ENCODE measurements at places on chromosomes 16 and 17.

DNA sequence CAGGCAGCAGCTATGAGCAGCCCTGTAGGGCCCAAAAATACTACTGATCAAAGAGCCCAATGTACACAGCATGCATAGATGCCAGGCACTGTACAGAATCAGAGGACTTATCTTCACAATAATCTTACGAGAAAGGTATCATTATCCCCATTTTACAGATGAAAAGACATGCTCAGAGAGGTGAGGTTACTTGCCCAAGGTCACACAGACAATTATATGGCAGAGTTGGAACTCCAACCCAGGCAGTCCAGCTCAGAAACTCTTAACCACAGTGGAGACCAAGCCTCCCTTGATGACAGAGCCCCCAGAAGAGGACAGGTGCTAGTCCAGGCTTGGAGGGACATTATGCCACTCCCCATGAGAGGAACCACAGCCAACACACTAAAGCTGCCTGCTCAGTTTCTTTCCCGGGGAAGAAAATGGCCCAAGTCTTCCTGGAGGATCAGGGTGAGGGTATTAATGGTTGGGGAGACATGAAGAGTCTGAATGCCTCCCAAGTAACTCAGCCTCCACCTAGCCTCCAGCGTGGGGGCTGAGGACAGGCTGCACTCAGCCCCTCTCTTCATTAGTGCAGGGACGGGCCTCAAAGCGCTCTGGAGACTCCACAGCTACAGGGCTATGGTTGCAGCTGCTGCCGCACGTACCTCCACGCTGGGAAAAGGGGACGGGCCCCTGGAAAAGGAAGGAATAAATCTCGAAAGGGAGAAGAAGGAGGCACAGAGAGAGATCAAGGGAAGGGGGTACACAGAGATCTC, 826 bp downstream of the UNC119 start:
- H3K27ac ChIP-seq, result peak overlapping the region; percentile 36
- peaks cover 44% of the 10 kb centered on the region for H3K4me1 ChIP-seq
- H3K4me3 ChIP-seq, result peak overlapping the region; percentile 54
- H3K27me3 ChIP-seq, result no peaks in the 10 kb centered on the region

GRCh38 chr17:4146641-4147040, 3.6 kb downstream of the CYB5D2 start:
- no peaks in the 10 kb centered on the region for H3K27me3 ChIP-seq
- H3K36me3 ChIP-seq, result no peaks in the 10 kb centered on the region
- DNase-seq, result no peak

GRCh38 chr17:27518545-27519521, 62.6 kb downstream of the KSR1 start:
- no peaks in the 10 kb centered on the region for H3K4me1 ChIP-seq
- H3K36me3 ChIP-seq, result no peaks in the 10 kb centered on the region
- no peak for DNase-seq
- no peak overlapping the region for H3K4me3 ChIP-seq

DNA sequence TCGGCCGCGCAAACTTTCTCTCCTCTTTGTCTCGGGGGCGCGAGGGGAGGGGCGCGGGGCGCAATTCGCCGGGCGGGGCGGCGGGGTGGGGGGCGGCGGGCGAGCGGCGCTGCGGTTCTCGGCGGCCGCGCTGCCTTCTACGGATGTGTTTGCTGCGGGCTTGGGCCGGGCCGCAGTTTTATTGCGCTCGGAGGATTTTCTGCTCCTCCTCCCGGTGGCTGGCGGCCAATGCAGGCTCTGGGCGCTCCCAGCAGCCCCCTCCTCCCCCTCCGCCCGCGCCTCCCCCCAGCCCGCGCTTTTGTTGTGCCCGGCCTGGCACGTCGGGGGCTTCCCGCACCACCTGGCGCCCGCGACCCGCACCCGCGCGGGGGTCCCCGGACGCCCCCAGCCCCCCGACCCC, at the start of gene TIMP2:
Gene TIMP2, minus strand, starts transcription at position 154 of the 400 bp plus-strand sequence. CDS start 299 bp downstream, outside the sequence.
- peak; percentile 44 for DNase-seq
- H3K4me3 ChIP-seq, result peak within 1 kb of the TSS; percentile 50
- H3K27ac ChIP-seq, result no peak within 1 kb of the TSS
- peaks cover 9% of the 10 kb centered on the region for H3K4me1 ChIP-seq
- peaks cover 7% of the 10 kb centered on the region for H3K27me3 ChIP-seq

GRCh38 chr17:75505152-75505409, 10.3 kb downstream of the CASKIN2 start:
- H3K27me3 ChIP-seq, result no peaks in the 10 kb centered on the region
- no peaks in the 10 kb centered on the region for H3K36me3 ChIP-seq
- H3K27ac ChIP-seq, result no peak overlapping the region

GRCh38 chr17:792277-792676, 10.1 kb downstream of the MRM3 start:
- H3K27ac ChIP-seq, result no peak overlapping the region
- no peak overlapping the region for H3K4me3 ChIP-seq
- DNase-seq, result no peak
- H3K27me3 ChIP-seq, result no peaks in the 10 kb centered on the region

DNA sequence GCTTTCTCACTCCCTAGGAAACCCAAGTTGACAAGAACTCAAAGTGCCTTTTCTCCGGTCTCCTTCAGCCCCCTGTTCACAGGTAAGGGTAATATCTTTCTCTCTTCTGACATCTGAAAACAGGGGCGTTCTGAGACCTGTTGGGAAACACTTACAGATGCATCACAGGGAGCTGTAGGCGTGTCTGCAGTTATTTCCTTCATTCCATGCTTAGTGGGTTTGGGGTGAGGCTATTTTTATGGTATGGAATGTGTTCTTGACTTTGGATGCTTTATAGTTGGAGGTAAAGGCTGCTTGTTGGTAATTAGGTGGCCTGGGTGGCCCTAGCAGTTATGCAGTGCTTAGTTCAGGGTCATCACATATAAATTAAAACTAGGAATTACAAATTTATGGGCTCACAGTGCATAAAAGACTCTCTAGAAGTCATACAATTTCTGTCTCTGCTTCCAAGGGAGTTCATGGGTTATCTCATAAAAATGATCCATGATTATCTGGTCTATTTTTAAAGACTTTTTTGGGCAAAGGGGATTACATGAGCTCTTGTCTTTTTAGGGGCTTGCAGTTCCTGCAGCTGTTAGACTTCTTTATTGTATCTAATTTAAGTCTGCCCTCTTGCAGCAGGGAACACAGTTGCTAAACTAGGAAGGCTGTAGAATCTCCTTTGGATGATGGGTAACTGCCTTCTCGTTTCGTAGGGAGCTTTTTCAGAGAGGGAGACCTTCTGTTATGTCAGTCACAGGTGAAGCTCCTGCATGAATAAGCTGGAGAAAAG, 10.2 kb downstream of the SOCS7 start:
- DNase-seq, result no peak
- no peaks in the 10 kb centered on the region for H3K36me3 ChIP-seq
- H3K4me1 ChIP-seq, result no peaks in the 10 kb centered on the region

DNA sequence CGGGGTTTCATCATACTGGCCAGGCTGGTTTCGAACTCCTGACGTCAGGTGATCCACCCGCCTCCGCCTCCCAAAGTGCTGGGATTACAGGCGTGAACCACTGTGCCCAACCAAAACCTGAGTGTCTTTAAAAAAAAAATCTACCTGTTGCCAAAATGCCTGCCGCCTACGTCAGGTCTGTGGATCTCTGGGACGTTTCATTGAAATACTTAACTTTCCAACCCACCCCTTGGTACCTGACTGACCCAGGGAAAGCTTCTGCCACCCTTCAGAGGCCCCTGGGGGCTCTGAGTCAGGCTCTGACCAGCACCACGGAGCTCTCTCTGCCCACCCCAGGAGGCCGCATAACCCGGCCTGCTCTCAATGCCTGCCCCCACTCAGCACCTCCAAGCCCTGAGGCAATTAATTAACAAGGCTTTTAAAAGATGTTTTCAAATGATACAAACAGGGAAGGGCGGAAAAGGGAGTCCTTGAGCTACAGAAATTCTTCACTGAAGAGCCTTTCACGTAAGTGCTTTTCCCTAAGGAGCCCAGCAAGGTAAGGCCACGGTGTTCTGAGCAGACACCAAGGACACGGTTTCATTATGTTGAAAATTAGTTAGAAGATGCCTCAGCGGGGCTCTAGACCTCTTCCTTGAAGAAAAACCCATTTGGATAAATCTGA, 29.3 kb upstream of the GSG1L start:
- DNase-seq, result no peak
- no peaks in the 10 kb centered on the region for H3K36me3 ChIP-seq
- no peak overlapping the region for H3K4me3 ChIP-seq

DNA sequence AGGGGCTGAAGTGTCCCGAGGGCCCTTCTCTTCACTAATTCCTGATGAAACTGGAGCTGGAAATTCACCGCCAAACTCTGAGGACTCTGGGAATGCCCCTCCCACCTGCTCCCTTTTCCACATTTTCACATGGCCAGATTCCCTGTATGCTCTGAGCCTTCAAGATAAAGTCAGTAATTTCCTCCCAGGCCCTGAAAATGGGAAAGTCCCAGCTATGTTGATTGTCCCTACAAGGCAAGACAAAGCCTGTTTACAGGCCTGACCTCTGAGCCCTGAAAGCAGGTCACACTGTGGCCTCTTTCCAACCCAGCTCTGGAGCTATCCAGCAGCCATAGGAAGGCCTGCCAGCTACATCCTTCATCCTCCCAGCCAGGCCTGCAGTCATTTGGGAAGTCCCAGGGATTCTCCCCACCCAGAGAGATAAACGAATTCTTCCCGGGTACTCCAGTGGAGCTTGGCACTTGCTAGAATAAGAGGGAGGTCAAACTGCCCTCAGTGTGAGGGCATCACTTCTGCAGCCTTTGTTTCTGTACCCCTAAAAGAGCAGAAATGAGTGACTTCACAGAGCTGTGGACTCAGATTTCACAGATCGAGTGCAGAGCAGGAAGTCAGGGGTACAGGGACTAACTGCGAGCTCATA, 19.6 kb upstream of the CCL2 start:
- no peaks in the 10 kb centered on the region for H3K27me3 ChIP-seq
- H3K4me3 ChIP-seq, result no peak overlapping the region
- H3K4me1 ChIP-seq, result no peaks in the 10 kb centered on the region
- no peak for DNase-seq
- H3K27ac ChIP-seq, result no peak overlapping the region
- H3K36me3 ChIP-seq, result no peaks in the 10 kb centered on the region

- no peaks in the 10 kb centered on the region for H3K36me3 ChIP-seq
- no peak overlapping the region for H3K27ac ChIP-seq
- H3K4me1 ChIP-seq, result no peaks in the 10 kb centered on the region
- H3K27me3 ChIP-seq, result no peaks in the 10 kb centered on the region
Measured at GRCh38 chr16:12290165-12290564, 313.6 kb downstream of the SNX29 start.

DNA sequence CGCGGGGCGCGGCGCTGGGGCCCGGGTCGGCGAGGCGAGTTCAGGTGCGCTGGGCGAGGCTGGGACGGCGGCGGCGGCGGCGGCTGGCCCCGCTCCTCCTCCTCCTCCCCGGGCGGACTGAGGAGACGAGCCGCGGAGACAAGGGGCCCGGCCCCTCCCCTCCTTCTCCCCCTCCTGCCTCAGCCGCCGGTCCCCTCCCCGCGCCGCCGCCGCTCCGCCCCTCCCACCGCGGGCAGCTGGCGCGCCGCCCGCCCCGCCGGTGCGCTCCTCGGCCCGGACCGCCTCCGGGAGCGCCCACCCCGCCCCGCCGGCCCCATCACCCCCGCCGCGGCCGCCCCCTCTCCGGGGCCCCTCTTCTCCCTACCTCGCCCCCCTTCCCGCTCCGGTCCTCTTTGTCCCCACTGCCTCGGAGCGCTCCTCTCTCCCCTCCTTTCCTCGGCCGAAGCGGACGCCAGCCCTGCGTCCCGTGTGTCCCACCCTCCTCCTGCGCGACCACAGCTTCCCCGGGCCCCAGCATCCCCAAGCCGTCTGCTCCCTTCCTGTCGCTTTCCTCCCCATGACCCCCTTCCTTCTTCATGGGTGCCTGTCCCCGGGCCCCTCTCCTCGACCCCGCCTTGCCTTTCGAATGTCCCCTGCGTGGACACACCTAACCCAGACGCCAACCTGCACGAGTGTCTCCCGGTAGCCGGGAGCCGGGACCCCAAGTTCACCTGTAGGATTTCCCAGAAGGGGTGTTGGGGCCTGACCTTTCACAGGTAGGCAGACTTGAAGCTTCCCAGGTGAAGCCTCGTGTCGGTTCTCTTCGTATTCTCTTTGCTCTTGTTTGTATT, at the start of gene TOX3:
Gene TOX3, minus strand, starts transcription at position 140 of the 830 bp plus-strand sequence. CDS start 420 bp downstream, outside the sequence.
- no peak within 1 kb of the TSS for H3K27ac ChIP-seq
- no peaks in the 10 kb centered on the region for H3K27me3 ChIP-seq
- H3K4me3 ChIP-seq, result no peak within 1 kb of the TSS
- DNase-seq, result no peak
- H3K4me1 ChIP-seq, result no peaks in the 10 kb centered on the region
- H3K36me3 ChIP-seq, result no peaks in the 10 kb centered on the region

- peak overlapping the region; percentile 87 for H3K27ac ChIP-seq
- no peaks in the 10 kb centered on the region for H3K36me3 ChIP-seq
- DNase-seq, result no peak
- H3K4me1 ChIP-seq, result no peaks in the 10 kb centered on the region
- H3K27me3 ChIP-seq, result no peaks in the 10 kb centered on the region
Measured at GRCh38 chr16:66899310-66899944, 19.1 kb downstream of the PDP2 start.

DNA sequence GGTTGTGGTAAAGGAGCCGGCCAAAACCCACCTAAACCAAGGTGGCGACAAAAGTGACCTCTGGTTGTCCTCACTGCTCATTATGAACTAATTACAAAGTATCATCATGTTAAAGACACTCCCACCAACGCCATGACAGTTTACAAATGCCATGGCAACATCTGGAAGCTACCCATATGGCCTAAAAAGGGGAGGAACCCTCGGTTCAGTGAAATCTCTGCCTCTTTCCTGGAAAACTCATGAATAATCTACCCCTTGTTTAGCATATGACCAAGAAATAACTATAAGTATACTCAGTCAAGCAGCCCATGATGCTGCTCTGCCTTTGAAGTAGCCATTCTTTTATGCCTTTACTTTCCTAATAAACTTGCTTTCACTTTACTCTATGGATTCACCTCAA, 72.2 kb downstream of the CYLD start:
- no peaks in the 10 kb centered on the region for H3K4me1 ChIP-seq
- H3K27ac ChIP-seq, result no peak overlapping the region
- H3K4me3 ChIP-seq, result no peak overlapping the region

GRCh38 chr16:85680352-85680944, 8.3 kb downstream of the GINS2 start:
- no peaks in the 10 kb centered on the region for H3K4me1 ChIP-seq
- no peak overlapping the region for H3K4me3 ChIP-seq

- peaks cover 72% of the 10 kb centered on the region for H3K4me1 ChIP-seq
- no peak overlapping the region for H3K4me3 ChIP-seq
- no peak for DNase-seq
- no peak overlapping the region for H3K27ac ChIP-seq
- H3K36me3 ChIP-seq, result no peaks in the 10 kb centered on the region
- H3K27me3 ChIP-seq, result no peaks in the 10 kb centered on the region
Measured at GRCh38 chr17:66337268-66337667, 34.9 kb downstream of the PRKCA start.

DNA sequence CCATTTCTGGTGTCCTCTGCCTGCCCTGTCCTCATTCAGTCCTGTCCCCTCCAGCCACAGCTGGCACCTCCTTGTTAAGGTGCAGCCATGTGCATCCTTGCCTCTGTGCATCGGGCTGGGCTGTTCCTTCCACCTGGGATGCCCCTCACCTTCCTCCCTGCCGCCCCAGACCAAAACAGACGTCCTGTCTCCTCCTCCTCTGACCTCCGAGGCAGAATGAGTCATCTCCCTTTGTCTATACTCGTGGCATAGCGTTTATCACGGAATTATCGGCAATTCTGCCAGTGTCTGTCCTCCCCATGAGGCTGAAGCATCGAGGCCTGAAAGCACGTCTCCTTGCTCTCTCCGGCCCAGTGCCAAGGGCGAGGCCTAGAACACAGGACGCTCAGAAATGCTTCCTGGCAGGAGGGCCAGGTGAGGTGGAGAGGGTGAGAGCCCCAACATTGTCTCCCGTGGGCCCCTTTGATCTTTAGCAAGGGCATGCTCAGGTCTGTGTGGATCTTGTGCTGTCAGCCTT, 4.6 kb downstream of the RAI1 start:
- no peak overlapping the region for H3K27ac ChIP-seq
- H3K27me3 ChIP-seq, result no peaks in the 10 kb centered on the region
- no peak overlapping the region for H3K4me3 ChIP-seq
- no peaks in the 10 kb centered on the region for H3K36me3 ChIP-seq
- H3K4me1 ChIP-seq, result peaks cover 24% of the 10 kb centered on the region

Data from CD8-positive, alpha-beta memory T cell (primary cell).